GM12864 (cell line): ENCODE measurements at places on chromosomes 6 and 20.

GRCh38 chr6:75272145-75272840, 12.3 kb downstream of the TMEM30A start:
- DNase-seq: no peak

- no peak for DNase-seq
Observed at GRCh38 chr6:166360243-166361076, 18.1 kb upstream of the SFT2D1 start.

- DNase-seq: no peak
Observed at GRCh38 chr20:52783769-52784168, 188.4 kb upstream of the TSHZ2 start.

- DNase-seq: no peak
Observed at GRCh38 chr6:49462599-49462926, 490 bp downstream of the MMUT start.

DNA sequence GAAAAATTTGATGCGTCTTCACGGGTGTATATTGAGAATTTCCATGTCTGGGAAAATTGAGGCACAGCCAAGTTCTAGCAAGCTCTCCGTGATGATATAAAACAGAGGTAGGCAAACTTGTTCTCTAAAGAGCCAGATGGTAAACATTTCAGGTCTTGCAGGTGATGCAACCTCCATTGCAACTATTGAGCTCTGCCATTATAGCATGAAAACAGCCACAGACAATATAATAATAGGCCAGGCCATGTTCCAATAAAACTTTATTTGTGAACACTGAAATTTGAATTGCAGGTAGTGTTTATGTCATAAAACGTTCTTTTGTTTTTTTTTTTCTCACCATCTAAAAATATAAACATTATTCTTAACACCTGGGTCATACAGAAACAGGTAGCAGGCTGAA, 168.2 kb downstream of the ZNF217 start:
- DNase-seq: no peak

GRCh38 chr6:139355172-139355571, 19.3 kb downstream of the CITED2 start:
- no peak for DNase-seq

GRCh38 chr6:139007428-139007827, 19.4 kb upstream of the REPS1 start:
- DNase-seq: no peak
